Left ventricle myocardium inferior (tissue), 1 donor: ENCODE measurements at places on chromosomes 12 and 14.
A peak's percentile ranks its signal among the peaks of the same experiment; 100 is the strongest.

- H3K36me3 ChIP-seq: no peaks in the 10 kb centered on the region
- no peaks in the 10 kb centered on the region for H3K27me3 ChIP-seq
- peaks cover 22% of the 10 kb centered on the region for H3K4me1 ChIP-seq
- DNase-seq: no peak
Observed at GRCh38 chr12:96063046-96063445, 27.7 kb upstream of the LTA4H start.

- H3K27me3 ChIP-seq: no peaks in the 10 kb centered on the region
- H3K27ac ChIP-seq: peak overlapping the region; percentile 47
- H3K4me3 ChIP-seq: no peak overlapping the region
- DNase-seq: no peak
- H3K36me3 ChIP-seq: peaks cover 70% of the 10 kb centered on the region
- H3K4me1 ChIP-seq: peaks cover 65% of the 10 kb centered on the region
Observed at GRCh38 chr12:111453071-111453989, 47.6 kb downstream of the SH2B3 start.

- no peak overlapping the region for H3K27ac ChIP-seq
- H3K4me1 ChIP-seq: no peaks in the 10 kb centered on the region
- no peak overlapping the region for H3K4me3 ChIP-seq
- DNase-seq: no peak
- H3K27me3 ChIP-seq: no peaks in the 10 kb centered on the region
Observed at GRCh38 chr12:77032406-77032805, 33.0 kb downstream of the E2F7 start.

GRCh38 chr12:21613931-21614330 lies 9.3 kb upstream of the GYS2 start:
- H3K27ac ChIP-seq: no peak overlapping the region
- peaks cover 22% of the 10 kb centered on the region for H3K4me1 ChIP-seq
- H3K27me3 ChIP-seq: no peaks in the 10 kb centered on the region
- H3K36me3 ChIP-seq: no peaks in the 10 kb centered on the region
- H3K4me3 ChIP-seq: no peak overlapping the region

GRCh38 chr14:24171422-24172260 lies at the start of gene REC8:
TSS of gene REC8 (plus strand) at chr14:24172080. CDS start at chr14:24172553, 473 bp downstream.
- H3K27ac ChIP-seq: no peak within 1 kb of the TSS
- H3K36me3 ChIP-seq: peaks cover 34% of the 10 kb centered on the region
- H3K4me1 ChIP-seq: peaks cover 13% of the 10 kb centered on the region
- H3K27me3 ChIP-seq: no peaks in the 10 kb centered on the region
- H3K4me3 ChIP-seq: peak within 1 kb of the TSS; percentile 56
- peak; percentile 61 for DNase-seq

GRCh38 chr12:78406828-78407227 lies 457.7 kb upstream of the SYT1 start:
- no peak for DNase-seq
- no peak overlapping the region for H3K4me3 ChIP-seq
- no peaks in the 10 kb centered on the region for H3K27me3 ChIP-seq
- no peak overlapping the region for H3K27ac ChIP-seq

- H3K27me3 ChIP-seq: peaks cover 8% of the 10 kb centered on the region
- no peak overlapping the region for H3K4me3 ChIP-seq
- H3K36me3 ChIP-seq: no peaks in the 10 kb centered on the region
- peaks cover 19% of the 10 kb centered on the region for H3K4me1 ChIP-seq
Observed at GRCh38 chr12:47908738-47909137, 3.9 kb upstream of the VDR start.

DNA sequence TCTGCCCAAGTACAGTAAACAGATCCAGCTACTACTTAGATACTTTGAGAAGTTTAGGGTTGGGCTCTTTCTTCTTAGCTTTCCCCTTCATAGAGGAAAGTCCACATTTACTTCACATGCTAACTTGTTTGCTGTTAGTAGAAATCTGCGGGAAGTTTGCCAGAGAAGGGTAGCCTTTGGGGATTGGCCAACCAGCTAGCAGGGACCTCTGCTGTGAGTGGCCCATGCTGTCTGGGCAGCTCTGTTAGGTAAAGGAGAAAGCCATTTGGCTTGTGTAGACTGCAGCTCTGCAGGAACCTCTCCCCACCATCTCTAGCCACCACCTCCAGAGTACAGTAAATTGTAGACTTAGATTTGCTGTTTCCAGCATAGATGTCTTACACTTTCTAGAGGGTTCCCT lies 193.9 kb downstream of the RGS6 start:
- H3K4me1 ChIP-seq: peaks cover 9% of the 10 kb centered on the region
- H3K27ac ChIP-seq: no peak overlapping the region
- no peaks in the 10 kb centered on the region for H3K36me3 ChIP-seq
- no peaks in the 10 kb centered on the region for H3K27me3 ChIP-seq
- no peak for DNase-seq

DNA sequence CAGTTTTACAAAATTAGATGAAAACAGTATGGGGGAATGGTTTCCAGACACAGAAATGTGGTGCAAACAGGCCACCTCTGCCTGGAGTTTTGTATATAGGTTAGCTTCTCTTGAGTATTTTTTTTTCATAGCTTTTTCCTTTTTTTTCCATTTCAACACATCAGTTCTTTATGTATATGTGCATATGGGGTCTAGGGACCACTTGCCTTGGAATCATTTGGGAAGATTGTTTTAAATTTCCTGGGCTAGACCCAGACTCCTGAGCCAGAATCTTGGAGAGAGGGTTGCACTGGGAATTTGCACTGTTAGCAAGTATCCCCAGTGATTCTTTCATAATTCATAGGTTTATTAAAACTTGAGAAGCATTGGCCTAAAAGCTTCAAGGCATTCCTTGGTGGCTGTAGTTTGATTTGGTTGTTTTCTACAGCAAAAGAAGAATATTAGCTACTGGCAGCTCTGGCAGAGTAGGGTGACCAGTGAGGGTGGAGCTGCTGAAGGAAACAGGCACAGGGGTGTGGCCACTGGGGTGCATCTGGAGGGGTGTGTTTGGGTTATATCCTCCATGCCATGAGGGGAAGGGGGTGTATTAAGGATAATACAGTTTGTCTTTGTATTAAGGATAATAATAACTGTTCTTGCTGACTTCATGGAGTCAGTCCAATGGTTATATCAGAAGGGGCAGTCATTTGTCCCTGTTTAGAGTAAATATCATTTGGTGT lies 22.8 kb downstream of the PPP1R36 start:
- peaks cover 29% of the 10 kb centered on the region for H3K4me1 ChIP-seq
- peak overlapping the region; percentile 56 for H3K27ac ChIP-seq
- no peaks in the 10 kb centered on the region for H3K36me3 ChIP-seq
- H3K27me3 ChIP-seq: no peaks in the 10 kb centered on the region
- DNase-seq: no peak

- H3K36me3 ChIP-seq: no peaks in the 10 kb centered on the region
- peaks cover 6% of the 10 kb centered on the region for H3K4me1 ChIP-seq
- no peaks in the 10 kb centered on the region for H3K27me3 ChIP-seq
- H3K27ac ChIP-seq: peak overlapping the region; percentile 60
- no peak for DNase-seq
Observed at GRCh38 chr12:91388573-91388972, 206.0 kb upstream of the DCN start.

- no peaks in the 10 kb centered on the region for H3K27me3 ChIP-seq
- H3K4me1 ChIP-seq: no peaks in the 10 kb centered on the region
- no peak overlapping the region for H3K4me3 ChIP-seq
- no peaks in the 10 kb centered on the region for H3K36me3 ChIP-seq
- no peak for DNase-seq
Observed at GRCh38 chr14:75499084-75499875, 23.0 kb upstream of the BATF start.

DNA sequence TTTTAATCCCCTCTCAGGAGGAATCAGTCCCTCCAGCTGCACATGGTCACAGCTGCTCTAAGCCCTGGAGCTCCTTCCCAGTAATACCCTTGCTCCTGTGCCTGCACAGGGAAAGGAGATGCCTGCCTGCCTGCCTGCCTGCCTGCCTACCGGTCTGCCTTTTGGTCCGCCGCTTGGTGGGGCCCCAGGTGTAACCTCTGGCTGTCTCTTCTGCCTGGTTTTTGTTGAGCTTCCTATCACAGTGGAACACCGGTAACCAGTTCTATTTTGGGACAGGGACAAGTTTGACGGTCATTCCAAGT lies 99.8 kb downstream of the DAD1 start:
- H3K4me3 ChIP-seq: peak overlapping the region; percentile 13
- H3K4me1 ChIP-seq: peaks cover 85% of the 10 kb centered on the region
- DNase-seq: no peak
- H3K27ac ChIP-seq: peak overlapping the region; percentile 88

- H3K27me3 ChIP-seq: no peaks in the 10 kb centered on the region
- no peak overlapping the region for H3K4me3 ChIP-seq
Observed at GRCh38 chr14:29735459-29735858, 192.2 kb downstream of the PRKD1 start.

DNA sequence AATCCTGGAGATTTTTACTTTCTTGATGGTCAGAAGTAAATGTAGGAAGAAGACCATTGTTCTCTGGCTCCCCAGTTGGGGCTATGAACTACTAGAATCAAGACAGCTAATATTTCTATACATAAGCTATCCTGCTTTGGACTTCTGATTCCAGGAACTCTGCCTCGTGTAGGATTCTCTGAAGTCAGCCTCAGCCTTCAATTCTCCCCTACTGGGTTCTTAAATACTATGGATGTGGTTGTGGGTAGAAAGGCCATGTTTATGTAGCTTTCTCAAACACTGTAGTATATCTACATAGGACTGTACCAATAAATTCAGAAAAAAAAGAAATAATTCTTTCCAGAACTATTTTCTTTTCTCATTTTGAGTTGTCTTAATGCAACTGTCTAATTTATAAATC lies 302.5 kb downstream of the ITPR2 start:
- no peaks in the 10 kb centered on the region for H3K4me1 ChIP-seq
- no peaks in the 10 kb centered on the region for H3K27me3 ChIP-seq
- H3K27ac ChIP-seq: no peak overlapping the region
- DNase-seq: no peak

DNA sequence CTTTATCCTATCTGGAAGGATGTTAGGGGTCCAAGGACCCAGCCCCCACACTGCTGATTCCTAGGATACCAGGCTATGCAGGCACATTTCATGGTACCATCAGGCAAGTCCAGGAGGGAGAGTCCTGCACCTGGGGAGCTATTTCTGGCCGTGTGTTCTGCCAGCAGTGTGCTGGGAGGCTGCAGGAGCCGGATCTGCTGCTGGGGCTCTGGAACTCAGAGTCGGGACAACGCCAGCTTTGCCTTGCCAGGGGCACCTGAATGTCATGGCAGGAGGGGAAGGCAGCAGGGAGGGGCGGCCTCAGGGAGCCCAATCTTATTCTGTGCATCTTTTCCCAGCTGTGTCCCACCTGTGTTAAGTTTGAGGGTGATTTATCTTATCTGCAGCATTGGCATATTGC lies 17.8 kb downstream of the SRRM4 start:
- no peak overlapping the region for H3K27ac ChIP-seq
- H3K4me3 ChIP-seq: no peak overlapping the region
- DNase-seq: peak; percentile 42
- H3K36me3 ChIP-seq: no peaks in the 10 kb centered on the region
- peaks cover 4% of the 10 kb centered on the region for H3K4me1 ChIP-seq
- peaks cover 56% of the 10 kb centered on the region for H3K27me3 ChIP-seq

- DNase-seq: no peak
- H3K4me3 ChIP-seq: no peak overlapping the region
- no peaks in the 10 kb centered on the region for H3K27me3 ChIP-seq
- H3K4me1 ChIP-seq: no peaks in the 10 kb centered on the region
- no peaks in the 10 kb centered on the region for H3K36me3 ChIP-seq
- no peak overlapping the region for H3K27ac ChIP-seq
Observed at GRCh38 chr14:78897443-78897842, 727.3 kb downstream of the NRXN3 start.

DNA sequence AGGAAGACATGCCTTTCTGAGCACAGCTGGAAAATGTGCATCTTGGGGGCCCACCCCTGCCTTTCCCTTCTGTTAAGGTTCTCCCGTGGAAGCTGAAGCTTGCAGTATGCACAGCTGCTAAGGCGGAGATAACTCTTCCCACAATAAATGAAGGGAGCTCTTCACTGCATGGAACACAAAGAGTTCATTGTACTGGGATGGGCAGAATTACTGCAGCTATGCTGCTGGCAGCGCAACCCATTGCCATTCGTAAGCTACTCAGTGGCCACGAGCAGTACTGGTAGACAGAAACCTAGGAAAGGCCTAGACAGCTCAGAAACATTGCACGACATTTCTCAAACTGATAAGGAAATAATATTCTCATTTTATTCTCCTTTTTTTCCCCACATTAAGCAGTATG lies 310.2 kb downstream of the MDGA2 start:
- no peak for DNase-seq
- H3K27ac ChIP-seq: no peak overlapping the region
- no peaks in the 10 kb centered on the region for H3K4me1 ChIP-seq

GRCh38 chr14:64636980-64637429 lies 67.2 kb upstream of the PLEKHG3 start:
- H3K27ac ChIP-seq: no peak overlapping the region
- H3K4me1 ChIP-seq: no peaks in the 10 kb centered on the region
- no peak overlapping the region for H3K4me3 ChIP-seq
- DNase-seq: no peak
- no peaks in the 10 kb centered on the region for H3K27me3 ChIP-seq

GRCh38 chr12:111529424-111530368 lies 69.4 kb downstream of the ATXN2 start:
- H3K27me3 ChIP-seq: no peaks in the 10 kb centered on the region
- no peak overlapping the region for H3K4me3 ChIP-seq

GRCh38 chr12:114688256-114688845 lies 4.4 kb upstream of the TBX3 start:
- H3K4me1 ChIP-seq: peaks cover 47% of the 10 kb centered on the region
- H3K27me3 ChIP-seq: peaks cover 85% of the 10 kb centered on the region
- no peaks in the 10 kb centered on the region for H3K36me3 ChIP-seq
- no peak overlapping the region for H3K27ac ChIP-seq
- H3K4me3 ChIP-seq: no peak overlapping the region
- no peak for DNase-seq

DNA sequence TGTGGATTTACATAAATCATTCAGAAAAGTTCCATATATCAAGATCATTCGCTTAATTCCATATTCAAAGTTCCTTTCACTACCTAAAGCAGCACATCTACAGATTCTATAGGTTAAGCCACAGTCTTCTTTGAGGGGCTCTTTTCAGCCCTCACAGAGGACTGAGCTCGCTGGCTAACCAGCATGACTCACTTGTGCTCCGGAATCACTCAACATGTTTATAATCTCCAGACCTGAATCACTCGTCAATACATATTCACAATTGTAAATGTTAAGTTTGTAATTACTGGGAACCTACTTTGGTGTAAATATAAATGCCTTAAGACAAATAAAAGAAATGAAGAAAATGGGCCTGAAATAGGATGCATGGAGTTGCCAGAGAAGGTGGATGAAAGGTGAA lies 315.7 kb downstream of the TMEM132D start:
- no peak overlapping the region for H3K27ac ChIP-seq
- no peak for DNase-seq
- no peak overlapping the region for H3K4me3 ChIP-seq
- H3K27me3 ChIP-seq: no peaks in the 10 kb centered on the region
- no peaks in the 10 kb centered on the region for H3K36me3 ChIP-seq

DNA sequence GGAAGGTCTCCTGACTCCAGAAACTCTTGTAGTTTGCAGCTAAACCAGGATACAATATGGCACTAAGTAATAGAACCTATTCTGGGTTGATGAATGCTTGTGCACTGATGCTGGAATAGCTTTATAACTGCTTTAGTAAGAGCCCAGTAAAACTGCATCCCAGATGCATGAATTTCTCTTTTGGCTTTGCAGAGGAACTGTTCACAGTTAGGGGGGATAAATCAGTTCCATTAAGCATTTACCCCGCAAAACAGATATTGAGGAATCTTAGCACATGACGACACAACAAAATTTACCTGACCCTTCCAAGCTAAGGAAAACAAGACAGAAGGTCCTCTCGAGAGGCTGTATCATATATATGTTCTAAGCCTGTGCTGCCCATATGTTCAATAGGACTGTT lies 457.4 kb downstream of the FOXG1 start:
- no peaks in the 10 kb centered on the region for H3K27me3 ChIP-seq
- H3K4me1 ChIP-seq: no peaks in the 10 kb centered on the region
- no peak overlapping the region for H3K4me3 ChIP-seq
- no peaks in the 10 kb centered on the region for H3K36me3 ChIP-seq
- no peak for DNase-seq
